Brain (organoid and tissue), 16 donors: ENCODE measurements at places on chromosomes 11 and 22. TPM values are rescaled to one million over a fixed set of nuclear protein-coding genes. Genes with fewer than 3 reads are reported as not detected.
A peak's percentile ranks its signal among the peaks of the same experiment; 100 is the strongest.

The FIBIN gene
- 6.6 TPM for polyA plus RNA-seq

The SMC1B gene
- 0.49 TPM for polyA plus RNA-seq

The KCTD14 gene
- polyA plus RNA-seq = 31.0 TPM

The TENM4 gene
- polyA plus RNA-seq = 15.7 TPM

DNA sequence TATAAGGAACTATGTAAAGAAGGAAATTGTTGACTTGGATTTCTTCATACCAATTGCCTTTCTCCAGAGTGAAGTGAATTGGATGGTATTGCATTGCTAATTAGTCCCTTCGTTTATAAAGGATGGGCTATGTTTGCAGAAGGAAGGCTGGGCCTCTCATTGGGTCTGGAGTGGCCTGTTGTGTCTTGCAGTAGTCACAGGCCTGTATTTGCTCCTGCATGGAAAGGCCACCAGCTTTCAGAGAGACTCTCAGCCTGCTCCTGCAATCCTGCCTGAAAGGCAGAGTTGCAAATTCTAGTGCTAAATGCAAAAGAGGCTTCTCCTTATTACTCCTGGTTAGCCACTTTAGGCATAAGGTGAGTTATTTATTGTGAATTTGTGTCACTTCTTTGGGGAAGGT lies 103.8 kb downstream of the EXT2 start:
- DNase-seq = no peak

DNA sequence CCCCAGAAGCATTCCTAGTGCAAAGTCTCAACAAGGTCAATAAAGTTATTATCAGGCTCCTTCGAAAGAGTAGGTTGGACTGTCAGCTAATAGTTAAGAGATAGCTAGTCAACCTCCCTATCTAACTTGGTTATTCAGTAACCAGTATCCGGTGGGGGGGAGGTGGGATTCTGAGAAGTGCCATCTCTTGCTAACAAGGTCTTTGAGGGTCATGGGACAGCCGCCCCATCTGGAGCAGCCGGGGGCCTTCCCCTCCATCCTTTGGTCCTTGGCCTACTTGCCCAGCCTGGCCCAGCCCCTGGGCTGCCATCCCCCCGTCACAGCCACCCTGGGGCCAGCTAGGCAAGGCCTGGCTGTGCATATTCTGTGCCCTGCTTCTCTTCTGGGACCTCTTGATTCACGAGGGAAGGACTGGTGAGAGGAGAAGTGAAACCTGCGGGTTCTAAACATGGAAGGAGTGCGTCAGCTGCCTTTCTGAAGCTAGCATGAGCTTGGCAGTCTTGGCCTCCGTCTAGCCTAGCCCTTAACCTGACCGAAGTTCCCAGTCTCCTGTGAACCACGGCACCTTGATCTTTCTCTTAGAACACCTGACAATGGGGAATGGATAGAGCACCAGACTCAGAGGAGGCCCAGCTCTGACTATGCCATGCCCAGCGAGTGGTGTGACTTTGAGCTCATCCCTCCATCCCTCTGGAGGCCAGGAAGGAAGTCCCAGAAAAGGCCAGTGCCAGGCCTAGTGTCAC lies 9.3 kb downstream of the SLC37A2 start:
- DNase-seq = no peak

GRCh38 chr22:27602390-27602789 lies 199.2 kb downstream of the MN1 start:
- DNase-seq = no peak

DNA sequence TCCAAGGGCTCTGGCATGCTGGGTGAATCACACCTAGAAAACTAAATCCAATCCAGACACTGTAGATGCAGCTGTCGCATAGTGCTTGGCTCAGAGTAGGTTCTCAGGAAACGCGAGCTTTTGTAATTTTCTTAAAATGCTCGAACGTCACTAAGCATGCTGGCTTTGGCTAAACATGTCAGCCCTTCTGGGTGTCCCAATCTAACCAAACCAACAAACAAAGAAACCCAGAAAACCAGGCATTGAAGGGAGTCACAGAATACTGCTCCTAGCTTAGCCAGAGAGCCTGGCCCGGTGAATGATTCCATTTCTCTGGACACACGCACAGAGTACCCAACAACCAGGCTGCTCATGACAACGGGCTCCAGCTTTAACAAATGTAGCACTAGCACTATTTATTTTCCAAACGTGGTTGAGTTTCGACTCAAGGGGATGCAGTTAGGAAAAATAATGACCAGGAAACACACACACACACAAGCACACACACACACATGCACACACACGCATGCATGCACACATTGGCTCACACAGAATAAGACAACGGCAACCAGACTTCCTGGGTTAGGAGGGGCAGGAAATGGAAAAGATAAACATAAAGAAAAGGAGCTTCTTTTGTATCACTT lies 492.6 kb downstream of the MIAT start:
- DNase-seq = peak; percentile 61

DNA sequence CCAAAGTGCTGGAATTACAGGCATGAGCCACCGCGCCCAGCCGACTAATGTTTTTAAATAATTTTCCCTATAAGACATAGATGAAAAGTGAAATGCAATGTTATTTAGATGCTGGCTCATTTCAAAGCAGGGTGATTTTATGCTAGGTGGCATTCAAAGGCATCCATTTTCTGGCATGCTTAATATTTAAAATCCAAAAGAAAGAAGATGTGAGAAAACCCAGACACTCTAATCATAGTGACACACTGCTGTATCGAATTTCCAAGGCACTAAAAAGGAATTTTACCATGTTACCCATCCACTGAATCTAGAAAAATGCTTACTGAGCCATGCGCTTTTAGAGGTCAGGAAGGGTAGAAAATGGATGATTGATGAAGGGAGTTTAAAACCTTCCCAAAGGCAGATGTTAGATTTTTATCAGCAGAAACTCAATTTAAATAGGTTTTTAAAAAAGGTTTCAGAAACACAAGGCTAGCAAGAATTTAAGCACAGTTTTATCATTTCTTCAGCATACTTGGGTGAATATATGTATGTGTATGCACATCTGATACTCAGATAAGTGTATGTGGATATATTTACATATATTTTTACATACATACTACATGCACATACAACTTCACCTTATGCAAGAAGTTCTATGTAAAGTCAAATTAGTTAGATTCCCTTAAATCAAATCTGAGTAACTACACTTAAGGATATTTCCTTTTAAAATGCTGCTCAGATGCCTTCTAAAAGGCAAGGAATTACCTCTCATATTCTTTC lies 24.1 kb upstream of the CCDC89 start:
- no peak for DNase-seq

DNA sequence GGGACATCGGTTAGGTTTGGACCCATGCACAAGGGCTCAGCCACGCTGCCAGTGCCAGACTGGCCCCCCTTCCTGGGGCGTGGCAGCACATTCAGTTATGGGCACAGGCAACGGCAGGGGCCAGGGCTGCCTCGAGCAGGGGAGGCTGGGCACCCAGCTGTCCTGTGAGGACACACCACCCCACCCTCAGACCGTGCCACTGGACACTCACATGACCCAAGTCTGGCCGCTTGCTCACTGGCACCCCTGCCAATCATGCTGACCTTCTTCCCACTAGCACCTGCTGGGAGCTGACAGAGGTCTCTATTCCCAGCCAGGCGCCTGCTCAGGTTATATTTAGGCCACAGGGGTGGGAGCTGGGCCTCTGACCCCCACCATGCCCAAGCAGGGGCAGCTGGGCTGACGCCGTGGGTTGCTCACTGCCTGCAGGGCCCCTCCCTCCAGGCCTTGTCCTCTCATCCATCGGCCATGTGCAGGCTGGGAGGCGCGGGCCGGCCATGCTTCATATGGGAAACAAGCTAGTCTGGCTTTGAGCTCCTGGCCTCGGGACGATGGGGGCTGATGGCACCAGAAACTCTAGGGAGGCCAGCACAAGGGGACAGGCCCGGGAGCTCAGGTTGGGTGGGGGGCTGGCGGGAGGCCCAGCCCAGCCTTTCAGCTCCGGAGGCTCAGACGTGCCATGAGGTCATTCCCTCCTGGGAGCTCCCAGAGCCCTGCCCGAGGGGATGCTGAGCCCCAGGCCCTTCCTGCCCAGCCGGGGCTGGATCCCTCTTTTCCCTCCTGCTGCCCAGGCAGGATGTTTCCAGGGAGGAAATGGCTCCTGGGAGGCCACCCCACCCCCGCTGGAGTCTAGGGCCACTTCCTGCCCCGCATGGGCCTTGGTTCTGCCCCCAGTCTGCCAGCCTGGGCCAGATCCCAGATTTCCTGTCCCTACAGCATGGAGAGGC lies 15.2 kb upstream of the TBX1 start:
- DNase-seq = no peak

- no peak for DNase-seq
Measured at GRCh38 chr11:112057170-112057569, 16.6 kb downstream of the PIH1D2 start.

- peak; percentile 64 for DNase-seq
Measured at GRCh38 chr11:124481365-124482323, 36.1 kb upstream of the OR8B8 start.

DNA sequence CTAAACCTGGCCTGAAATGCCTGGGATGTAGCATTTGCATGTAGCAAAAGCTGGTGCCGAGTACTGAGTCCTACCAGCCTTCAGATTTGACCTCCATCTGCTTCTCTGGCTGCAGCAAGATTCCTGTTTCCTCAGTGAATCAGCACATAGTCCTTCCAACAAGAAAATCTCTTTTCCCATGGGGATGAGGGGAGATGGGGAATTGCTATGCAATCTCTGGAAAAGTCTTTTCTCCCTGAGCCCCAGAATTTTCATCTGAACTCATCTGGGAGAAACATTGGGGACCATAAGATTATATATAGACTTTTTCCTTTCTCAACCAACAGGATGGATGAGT lies 32.0 kb upstream of the YWHAH start:
- DNase-seq = no peak

DNA sequence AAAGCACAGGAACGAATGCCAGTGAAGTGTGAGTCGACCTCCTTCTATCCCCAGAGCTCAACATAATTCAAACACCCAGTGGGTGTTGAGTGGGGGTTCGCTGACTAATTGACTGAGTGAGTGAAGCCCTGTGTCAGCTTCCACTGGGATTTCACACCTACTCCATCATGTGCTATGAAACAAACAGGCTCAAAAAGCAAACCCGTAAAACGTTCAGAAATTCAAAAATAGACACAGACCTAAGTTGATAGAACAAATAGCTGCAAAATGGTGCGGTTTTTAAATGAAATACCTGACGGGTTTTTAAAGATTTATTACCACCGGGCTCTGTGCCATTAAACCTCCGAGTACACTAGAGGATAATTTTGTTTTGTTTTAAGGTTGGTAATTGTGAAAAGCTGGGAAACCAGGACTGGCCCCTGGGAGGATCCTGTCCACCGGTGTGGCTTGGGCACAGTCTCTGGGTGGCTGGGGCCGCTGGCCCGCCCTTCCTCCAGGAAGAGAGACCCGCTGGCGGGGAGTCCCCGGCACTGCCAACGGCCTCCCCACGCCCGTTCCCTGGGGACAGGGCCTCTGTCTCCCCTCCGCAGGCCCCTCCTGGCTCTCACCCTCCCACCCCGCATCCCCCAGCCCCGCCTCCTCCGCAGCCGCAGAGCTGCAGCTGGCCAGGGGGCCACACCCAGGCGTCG lies 13.6 kb downstream of the KCNJ5 start:
- peak; percentile 53 for DNase-seq

GRCh38 chr11:12005476-12005875 lies 3.0 kb downstream of the DKK3 start:
- no peak for DNase-seq

DNA sequence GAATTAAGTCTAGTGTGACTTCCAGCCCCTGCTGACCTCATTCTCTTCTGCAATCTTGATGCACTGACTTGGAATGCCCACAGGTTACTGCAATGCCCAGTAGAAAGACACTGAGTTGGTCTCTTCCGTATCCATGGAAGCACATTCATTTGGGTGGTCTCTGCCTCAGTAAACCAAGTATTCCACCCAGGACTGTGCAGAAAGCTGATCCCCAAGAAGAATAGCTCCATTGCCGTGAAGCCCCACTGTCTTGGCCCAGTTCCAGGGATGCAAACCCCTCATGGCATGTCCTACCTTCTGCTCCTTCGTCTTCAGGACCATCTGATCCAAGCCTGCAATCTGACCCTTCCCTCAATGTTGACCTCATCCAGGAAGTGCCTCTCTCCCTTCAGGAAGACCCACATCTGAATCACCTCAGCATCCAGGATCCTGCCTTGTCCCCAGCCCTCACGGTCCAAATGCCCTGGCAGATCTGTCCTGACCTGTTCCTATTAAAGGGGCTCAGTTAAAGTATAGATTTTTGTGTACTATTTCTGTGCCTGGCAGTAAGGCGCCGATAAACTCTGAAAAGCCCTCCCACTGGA lies 425.8 kb downstream of the SOX6 start:
- no peak for DNase-seq

- DNase-seq = no peak
Measured at GRCh38 chr11:61401573-61401972, 9.2 kb downstream of the TMEM216 start.

DNA sequence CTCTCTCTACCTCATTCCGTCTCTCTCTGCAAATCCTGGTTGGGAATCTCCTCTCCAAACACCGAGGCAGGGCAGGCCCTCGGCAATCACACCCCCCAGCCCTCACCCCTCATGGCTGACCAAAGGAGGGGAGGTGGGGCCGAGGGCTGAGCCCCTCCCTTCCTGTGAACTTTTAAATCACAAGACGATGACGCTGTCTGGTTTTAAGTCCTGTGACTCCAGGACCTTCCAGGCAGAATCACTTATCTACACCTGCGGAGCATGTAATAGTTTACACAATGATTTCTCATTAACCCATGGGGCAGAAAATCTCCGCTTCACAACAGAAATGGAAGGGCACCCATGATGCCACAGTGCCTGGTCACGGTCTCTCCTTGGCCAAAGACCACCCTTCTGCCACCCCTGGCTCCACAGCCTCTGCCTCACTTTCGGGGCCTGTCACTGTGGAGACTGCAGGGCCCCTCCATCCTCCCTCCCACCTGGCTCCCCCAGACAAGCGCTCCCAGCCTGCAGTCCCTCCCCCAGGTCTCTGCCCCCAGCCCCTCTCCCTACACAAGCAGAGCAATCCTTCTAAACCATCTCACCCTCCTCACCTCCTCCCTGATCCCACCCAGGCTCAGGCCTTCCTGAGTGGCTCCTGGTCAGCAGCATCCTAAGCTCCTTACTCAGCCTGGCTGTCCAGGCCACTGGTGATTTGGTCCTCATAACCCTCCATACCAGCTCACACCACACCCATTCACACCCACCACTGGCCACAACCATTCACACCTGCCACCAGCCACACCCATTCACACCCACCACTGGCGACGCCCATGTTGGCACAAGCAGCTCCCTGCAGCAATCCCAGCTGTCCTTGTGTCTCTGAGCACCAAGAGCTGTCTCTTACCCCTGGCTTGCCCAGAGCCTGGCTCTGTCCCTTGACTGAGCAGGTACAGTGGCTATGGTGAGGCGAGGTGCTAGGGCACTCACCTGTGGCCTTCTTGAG lies 30.7 kb upstream of the ARFGAP3 start:
- no peak for DNase-seq

DNA sequence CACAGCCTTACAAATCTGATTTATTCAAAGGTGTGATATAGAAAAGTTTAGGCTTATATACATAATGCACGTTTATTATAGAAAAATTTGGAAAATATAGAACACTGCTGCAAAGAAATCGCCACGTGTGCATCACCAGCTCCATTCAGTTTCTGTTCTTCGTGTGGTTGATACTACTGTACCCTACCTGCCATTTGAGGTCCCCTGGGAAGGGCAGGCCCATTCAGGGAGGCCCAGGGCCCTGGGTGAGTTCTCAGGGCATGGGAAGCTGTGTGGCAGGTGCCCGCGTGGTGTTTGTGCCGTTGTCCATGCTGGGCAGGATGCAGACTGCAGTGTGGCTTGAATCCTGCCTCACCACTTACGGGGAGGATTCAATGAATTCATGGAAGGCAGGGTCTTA lies 60.8 kb downstream of the TBC1D22A start:
- no peak for DNase-seq

GRCh38 chr11:64045700-64046099 lies 10.0 kb downstream of the FLRT1 start:
- DNase-seq = no peak
